NCI-H524 (cell line): ENCODE measurements at places on chromosomes 2 and 18.
A peak's percentile ranks its signal among the peaks of the same experiment; 100 is the strongest.

- no peak for DNase-seq
These were observed 194.3 kb upstream of the TWIST2 start for GRCh38 chr2:238653431-238654109.

DNA sequence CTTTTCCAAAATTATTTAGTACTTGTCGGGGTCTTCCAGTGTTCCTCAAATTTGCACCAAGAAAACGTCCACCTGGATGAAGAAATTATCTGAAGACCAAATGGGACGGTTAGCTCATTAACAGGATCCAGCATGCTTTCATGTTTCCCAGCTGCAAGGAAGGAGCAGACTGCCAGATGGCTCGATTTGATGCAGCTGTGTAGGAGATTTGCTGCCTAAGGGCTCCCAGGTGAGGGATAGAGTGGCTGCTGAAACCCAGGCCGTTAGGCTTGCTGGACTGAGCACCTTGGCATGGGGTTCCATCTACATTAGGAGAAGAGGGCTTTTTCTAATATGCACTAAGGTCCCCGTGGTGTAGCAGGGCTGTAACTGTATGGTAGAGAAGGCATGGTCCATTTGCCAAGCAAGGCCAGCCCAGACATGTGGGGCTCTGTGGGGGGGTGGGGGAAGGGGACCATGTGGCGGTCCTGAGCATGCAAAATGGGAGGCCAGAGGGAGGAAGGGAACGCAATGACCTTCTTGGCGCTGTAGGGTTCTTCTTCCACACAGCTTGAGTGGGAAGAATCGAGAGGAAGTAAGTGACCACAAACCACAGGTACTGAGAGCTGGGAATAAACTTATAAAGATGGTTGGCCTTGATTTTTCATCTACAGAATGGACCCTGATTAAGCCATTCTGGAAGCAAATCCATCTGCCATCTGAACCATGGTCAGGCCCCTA, 144.0 kb downstream of the TMEM163 start:
- peak; percentile 28 for DNase-seq

GRCh38 chr2:230129343-230129742, 60.6 kb upstream of the SLC16A14 start:
- no peak for DNase-seq

DNA sequence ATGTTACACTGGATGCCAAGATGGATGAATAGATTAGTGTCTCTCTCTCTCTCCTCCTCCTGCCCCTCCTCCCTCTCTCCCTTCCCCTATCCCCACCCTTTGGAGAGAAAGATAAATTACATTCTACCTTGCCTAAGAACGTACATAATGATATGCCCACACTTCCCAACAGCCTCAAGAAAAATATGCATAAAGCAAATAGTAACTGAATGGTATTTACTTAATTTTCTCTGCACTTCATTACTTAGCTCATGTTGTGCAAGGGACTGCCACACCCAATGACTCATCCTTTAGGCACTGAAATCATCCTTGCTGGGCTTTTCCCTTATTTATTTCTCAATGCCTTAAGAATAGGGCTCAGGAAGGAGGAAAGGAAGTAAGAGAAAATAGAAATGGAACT, 137.3 kb upstream of the PID1 start:
- DNase-seq: no peak

GRCh38 chr2:96940001-96940615, 46.3 kb downstream of the FAM178B start:
- no peak for DNase-seq

DNA sequence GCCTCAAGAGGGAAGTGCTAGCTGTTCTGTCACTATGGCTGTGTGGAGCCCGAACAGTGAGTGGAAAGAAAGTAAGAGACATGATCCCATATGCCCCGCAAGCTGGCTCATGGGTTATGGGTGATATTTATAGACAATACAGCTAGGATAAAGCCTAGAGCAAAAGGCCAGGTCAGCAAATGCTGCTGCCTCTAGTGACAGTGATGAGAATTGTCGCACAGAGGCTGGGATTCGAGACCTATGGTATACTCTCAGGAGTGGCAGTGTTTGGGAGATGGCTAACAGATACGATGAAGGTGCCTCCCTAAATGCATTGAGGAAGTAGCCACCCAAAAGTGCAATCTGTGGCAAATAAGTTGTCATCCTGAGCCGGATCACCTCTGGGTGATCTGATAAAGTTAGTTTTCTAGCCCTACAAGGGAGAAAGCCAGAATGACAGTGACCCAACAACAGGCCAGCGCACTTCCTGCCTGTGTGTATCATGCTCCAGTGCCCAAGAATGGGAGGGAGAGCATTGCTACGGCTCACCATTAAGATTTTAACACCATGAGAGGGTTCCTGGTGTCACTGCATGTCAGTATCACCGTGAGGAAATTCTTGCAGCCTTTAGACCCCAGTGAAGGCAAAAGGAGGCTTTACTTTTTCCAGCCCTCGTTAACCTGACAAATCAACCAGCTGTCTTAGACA, 92.2 kb upstream of the TGFA start:
- DNase-seq: peak; percentile 18

DNA sequence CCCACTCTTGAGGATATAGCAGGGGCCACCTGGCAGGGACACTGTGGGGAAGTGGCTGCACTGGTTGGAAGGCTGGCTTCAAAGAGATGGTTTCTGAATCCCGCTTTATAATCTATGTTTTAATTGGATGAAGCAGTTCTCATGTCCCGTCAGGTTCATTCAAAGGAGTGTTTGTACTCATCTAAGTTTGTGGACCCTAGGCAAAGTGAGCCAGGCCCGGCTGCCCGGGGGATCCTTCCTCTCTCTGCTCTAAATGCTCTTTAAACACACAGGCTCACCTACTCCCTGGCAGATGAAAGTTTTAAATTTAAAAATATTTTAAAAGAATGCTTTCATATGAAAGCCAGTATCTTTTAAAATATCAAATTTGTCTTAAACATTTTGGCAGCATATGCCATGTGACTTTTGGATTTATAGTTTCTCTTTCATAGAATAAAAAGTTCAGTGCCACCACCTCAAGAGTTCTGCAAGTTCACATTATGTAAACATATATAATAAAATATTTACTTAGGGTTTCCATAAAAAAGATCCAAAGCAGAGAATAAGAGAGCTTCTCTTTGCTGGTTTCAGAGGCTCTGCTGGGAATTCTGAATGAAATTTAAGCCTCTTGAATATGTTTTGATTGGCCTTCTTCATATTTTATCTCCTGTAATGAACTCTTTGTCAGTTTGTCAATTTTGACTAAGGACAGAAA, 143.5 kb upstream of the ALPP start:
- no peak for DNase-seq

DNA sequence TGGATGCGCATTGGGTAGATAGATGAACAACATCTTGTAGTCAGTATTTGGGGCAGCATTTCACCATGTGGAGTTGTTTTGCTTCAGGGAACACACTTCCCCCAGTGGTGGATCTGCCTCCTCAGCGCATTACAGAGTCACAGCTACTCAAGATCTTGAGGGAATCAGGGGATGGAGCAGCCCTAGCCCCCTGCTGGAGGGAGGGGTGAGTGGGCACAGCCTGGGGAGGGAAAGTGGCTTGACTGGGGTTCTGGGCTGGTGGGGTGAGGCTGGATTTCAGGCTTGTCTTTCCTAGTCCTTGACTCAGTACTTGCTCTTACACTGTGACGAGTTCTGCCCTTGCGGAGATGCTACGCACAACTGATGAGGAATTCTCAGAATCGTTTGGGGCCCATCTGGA, 271.0 kb upstream of the HS6ST1 start:
- DNase-seq: no peak

- peak; percentile 8 for DNase-seq
These were observed 211.6 kb upstream of the MMADHC start for GRCh38 chr2:149799013-149799705.

DNA sequence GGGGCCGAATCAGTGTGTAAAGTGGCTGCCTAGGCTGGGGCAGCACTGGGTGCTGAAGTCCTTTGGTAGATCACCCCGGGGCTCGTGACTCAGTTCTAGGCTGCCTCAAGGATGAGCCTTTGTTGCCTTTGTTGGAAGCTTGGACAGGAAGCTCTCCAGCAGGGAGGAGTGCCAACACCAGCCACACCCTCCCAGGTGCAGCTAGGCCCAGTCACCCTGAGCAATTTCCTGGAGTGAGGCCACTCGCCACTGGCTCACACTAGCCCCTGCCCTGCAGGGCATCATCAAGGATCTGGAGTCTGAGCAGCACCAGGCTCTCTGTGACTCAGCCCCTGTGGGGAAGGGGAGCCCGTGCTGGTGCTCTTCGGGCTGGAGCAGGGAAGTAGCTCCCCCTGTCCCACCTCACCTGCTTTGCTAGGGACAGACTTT, 6.7 kb upstream of the SDC1 start:
- DNase-seq: no peak

GRCh38 chr2:27049422-27050280, 1.8 kb upstream of the AGBL5 start:
- DNase-seq: peak; percentile 32

DNA sequence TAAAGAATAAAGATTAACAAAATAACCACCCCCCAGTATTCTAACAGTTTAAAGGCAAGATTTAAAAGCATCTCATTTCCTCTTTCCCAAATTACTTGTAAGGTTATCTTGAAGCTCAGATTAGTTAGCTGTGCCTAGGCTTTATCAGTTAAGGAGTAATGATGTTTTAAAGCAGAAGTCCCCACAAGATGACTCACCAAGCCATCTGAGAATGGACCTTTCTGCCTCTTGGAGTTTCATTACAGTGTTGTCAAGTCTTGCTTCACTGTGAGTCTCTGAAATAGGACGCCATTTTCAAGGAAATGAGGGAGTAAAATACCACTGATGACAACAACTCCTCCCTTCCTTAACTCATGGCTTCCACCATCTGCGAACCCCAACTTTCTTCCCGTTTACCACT, 35.9 kb downstream of the ZNF385B start:
- DNase-seq: no peak

DNA sequence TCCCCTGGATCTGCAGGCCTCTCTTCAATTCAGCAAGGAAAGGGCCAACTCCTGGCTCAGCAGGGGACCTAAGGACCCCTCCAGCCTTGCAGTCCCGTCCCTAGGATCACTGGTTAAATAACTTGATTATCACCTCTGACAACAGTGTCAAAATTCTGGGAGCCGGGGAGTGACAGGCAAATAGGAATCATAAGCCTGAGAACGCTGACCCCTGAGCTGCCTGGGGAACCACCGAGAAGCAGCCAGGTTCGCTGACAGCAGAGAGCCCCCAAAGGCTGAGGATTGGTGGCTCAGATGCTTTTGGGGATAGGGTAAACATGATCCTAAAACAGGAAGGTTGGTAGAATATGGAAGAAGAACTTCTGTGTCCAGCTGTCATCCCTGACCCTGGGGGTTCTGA, 17.5 kb upstream of the TNS1 start:
- DNase-seq: no peak

DNA sequence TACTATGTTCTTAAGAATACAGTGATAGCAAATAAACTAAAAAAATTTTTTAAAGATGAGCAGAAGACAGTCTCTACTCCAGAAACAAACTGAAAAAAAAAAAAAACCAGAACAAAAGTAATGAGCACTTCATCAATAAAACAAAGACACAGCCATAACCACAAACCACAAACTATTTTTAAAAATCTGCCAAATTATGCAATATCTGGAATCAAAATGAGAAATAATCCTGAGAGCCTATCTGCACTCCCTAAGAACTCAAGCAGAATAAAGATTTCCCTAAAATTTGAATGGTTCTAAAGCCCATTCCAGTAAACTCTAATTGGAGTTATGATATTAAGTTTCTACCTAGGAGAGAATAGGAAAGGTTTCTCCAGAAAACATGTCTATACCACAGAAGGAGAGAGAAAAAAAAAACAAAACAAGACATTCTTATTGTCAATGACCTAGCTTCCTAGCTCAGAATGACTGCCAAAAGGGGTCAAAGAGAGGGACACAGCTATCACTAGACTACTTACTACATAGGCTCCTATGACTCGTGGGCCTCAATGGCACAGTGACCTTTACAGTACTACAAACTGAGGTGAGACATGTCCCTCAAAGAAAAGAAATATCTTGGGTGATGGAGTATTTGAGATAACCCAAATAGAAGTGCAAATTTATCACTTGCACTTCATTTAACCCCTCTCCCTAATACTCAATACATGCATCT, 262.8 kb downstream of the ZEB2 start:
- DNase-seq: no peak

DNA sequence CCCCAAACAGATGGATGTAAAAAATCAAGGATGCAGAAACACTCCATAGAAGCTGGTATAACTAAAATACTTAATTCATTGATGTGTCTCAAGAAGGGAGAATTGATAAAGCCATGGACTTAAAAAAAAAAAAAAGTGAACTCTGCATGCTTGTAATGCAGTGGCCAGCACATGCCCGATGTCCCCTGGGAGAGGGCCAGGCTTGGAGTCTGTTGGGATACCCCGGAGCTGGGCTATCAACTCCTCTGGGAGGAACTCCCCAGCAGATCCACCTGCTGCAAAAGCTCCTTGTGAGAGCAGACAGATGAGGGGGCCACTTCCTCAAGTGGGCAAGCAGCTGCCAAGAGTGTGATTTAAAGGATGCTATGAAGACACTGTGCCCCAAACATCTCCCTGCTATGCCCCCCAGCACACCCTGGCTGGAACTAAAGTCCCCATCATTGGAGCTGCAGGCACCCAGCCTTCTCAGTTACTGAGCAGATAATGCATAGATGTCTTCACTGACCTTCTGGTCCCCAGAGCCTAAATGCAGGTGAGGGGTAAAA, 311.5 kb upstream of the ID2 start:
- DNase-seq: peak; percentile 52

DNA sequence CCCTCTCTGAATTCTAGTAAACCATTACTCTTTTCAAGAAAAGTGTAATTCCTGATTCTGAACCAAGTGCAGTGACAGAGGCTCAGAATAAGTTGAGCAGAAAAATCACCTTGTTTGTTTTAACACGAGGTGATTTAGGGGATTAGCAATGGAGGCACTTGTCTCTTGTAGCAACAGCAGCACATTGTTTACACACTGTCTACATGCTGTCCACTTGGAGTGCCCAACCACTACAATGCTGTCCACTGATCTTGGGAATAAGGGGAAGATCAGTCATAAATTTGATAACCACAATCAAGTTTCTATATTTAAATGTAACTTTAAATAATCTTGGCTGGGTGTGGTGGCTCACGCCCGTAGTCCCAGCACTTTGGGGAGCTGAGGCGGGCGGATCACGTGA, 13.9 kb upstream of the RMND5A start:
- DNase-seq: no peak

- no peak for DNase-seq
These were observed 85.7 kb downstream of the SEMA4F start for GRCh38 chr2:74739733-74740241.

DNA sequence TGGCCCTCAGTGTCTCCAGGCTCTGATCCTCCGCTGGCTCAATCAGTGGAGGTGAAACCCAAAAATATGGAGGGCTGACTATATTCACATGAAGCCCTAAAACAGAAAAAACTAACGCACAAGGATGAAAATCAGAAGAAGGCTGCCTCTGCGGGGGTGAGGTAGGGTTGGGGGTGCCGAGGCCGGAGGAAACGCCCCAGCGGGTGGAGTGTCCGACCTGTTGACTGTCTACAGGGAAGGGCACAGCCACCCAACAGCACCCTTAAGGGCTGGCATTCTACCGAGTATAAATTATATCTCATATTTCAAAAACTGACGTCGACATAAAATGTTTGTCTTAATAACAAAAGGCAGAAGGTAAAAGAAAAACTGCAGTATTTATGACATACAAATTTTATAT, 223.5 kb downstream of the HDAC4 start:
- DNase-seq: no peak

GRCh38 chr2:209960676-209961630, 41.5 kb upstream of the RPE start:
- DNase-seq: no peak

- no peak for DNase-seq
These were observed 67.2 kb downstream of the POLR1A start for GRCh38 chr2:86038291-86039081.

- no peak for DNase-seq
These were observed 43.5 kb upstream of the TMEM131 start for GRCh38 chr2:98039085-98039756.
